Neuronal stem cell (in vitro differentiated cells): ENCODE measurements at places on chromosomes 6 and 20.
A peak's percentile ranks its signal among the peaks of the same experiment; 100 is the strongest.

DNA sequence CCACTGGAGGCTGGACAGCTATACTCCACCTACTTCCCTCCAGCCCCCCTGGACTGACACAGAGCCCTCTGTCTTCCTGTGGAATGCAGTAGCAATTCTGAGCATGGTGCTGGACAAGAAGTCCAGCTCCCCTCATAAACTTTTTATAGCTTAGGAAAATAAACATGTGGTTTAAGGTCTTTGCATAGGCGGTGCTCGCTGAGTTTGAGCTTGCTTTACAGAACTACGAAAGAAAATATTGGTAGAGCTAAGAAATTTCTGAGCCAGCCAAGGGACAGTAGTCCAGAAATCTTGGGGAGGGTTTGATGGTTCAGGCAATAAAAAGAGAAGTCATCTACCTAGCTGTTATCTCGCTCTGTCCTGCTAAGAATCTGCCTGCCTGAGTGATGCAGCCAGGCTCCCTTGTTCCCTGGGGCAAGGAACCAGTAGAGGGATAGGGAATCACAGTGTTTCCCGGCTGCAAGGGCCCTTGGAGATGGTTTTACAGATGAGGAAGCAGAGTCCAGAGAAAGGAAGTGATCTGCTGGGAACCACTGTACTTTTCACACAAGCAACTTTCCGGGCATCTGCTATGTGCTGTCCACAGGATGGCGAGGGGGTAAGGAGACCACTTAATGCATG, 343.4 kb downstream of the CDC5L start:
- no peak for DNase-seq

DNA sequence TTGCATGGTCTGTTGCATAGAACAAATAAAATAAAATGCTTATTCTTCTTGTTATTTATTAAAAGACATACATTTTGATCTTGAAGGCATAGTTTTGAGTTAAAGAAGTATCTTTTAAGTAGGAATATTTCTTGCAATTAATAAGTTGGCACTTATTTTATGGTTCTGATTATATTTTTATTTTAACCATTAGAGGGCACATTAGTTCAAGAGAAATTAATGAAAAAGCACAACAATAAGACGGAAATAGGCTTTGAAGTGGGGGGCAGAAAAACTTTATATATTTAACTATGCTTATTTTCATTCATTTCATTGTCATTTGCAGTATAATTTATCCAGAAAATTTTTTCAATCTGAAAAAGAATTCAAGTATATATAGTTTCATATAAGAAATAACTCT, 44.2 kb upstream of the MAP3K7 start:
- no peak for DNase-seq

DNA sequence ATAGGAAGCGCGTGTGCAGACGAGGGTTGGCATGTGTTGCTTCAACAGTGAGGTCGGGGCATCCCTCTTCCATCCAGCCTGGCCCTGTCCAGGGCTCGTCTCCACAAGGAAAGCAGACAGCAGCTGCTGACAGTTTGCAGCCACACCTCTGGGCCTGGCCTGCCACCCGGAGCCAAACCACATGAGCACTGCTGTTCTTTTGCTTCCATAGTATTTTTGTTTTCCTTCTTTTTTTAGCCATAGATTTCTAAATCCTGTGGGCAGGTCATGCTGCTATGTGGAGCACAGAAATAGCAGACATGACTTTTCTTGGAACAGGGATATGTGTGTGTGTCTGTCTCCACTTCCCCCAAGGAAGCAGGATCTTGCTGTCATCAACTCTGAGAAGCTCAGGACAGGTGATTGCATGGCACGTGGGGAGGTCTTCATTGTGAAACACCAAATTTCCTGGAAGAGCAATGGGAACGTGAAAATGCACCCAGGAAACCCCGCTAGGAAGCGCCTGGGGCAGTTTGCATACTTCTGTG, 167.4 kb downstream of the DTNBP1 start:
- DNase-seq = no peak

DNA sequence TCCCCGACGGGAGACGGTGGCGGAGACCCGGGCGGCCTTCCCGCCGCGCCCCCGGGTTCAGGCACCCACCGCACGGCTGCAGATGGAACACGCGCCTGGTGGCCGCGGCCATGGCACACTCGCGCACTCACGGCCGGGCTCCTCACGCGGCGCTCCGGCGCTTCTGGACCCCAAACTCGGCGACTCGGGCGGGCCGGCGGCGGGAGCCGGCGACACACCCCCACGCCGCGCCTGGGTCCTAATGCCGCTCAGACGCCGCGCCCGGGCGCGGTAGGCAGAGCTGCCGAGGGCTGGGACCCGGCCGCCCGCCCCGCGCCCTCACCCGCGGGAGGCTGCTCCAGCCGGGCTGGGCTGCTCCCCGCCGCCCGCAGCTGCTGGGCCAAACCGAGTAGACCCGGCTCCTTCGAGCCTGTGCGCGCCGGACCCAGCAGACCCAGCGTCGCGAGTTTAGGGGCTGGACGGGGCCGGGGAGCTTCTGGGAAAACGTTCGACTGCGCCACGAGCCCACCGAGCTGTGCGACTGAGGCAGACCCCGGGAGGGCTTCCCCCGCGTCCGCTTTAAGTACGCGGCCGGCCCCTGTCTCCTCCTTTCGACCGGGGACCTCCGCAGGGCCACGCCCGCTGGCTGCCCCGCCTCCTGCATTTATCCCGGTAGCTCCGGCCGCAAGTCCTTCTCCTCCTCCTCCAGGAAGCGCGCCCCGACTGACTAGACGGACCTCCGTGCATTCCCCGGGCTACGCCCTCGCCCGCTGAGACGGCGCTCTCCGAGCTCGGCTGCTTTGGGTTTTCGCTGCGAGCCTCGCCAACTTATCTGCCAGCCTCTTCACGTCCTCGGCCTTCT, at the start of gene SLC4A11:
Gene SLC4A11, minus strand, starts transcription at position 165 of the 841 bp plus-strand sequence. Its CDS starts 53 bp downstream, at position 112.
- DNase-seq = peak; percentile 31

DNA sequence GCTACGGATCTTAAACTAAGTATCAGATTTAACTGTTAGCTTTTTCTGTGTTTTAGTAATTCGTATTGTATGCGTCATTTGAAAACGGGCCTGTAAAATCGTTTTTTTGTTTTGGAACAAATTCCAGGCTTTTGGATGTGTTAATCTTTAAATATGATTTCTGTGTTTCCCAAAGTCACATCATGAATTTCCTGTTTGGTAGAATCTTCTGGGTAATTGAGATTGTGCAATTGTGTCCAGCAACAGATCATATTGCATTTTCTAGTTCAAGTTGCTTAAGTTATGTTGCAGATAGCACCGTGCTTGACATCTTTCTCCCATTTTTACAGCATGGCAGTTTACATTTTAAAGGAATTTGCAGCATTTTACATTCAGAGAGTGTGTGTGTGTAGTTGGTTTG, 1.9 kb downstream of the MAPK14 start:
- no peak for DNase-seq

GRCh38 chr6:170575250-170575649, 9.2 kb downstream of the PDCD2 start:
- DNase-seq = no peak

DNA sequence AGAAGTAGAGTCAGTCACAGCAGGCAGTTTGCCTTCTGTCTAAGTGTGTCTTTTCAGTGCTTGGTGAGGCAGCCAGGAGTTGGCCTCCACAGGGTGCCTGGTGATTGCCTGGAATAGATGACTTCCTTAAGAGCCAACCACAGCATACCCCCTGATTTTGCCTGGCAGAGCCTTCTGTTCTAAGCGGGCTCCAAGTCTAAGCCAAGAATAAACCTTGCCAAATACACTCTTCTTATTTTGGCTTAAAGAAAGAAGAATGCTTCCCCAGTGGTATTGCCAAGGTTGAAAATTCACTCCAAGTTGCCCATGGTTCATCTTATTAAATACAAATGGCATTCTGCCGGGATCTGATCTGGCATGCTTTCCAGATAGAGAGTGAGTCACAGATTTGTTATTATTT, 1424.8 kb upstream of the EYS start:
- no peak for DNase-seq

GRCh38 chr20:37941332-37941731, 38.4 kb downstream of the VSTM2L start:
- no peak for DNase-seq

- no peak for DNase-seq
Measured at GRCh38 chr6:10141746-10142443, 273.0 kb downstream of the TFAP2A start.
